ENCODE measurements at places on chromosomes 4 and X.

- no peak for DNase-seq
Measured at GRCh38 chr4:159526172-159526571, 423.3 kb downstream of the RAPGEF2 start.

DNA sequence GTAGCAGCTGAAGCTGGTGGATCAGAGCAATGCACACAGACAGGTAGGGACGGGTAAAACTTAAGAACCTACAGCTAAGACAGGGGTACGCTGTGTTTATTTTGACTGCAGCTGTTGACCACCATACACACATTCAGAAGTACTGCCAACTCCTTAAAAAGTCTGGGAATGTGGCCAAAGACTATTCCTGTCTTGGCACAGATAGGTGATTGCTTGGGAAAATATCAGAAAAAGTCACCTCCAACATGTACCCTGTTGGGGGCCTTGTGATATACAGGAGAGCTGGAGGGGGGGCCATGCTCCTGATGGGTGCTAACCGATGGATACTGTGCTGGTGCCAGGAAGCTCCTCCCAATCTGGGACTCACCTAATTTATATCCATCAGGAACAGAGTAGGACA, 121.2 kb downstream of the VCX2 start:
- no peak for DNase-seq

GRCh38 chr4:7793186-7793585, 146.5 kb downstream of the AFAP1 start:
- no peak for DNase-seq

GRCh38 chrX:2933125-2933900, 4.2 kb upstream of the ARSD start:
- no peak for DNase-seq

DNA sequence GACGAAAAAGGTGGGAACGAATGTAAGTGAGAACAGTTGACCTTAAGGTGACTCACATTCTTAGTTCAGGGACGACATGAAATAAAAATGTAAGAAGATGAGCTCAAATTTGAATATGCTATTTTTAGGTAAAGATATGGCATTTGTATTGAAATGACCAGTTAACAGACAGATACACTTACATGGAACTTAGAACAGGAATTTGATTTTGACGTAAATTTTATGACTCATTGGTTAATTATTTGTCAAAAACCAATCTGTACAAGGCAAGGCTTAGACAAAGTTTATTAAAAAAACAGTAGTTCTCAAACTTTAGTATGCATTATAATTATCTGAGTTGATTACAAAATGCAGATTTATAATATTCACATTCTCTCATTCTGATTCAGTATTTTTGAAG, 469.4 kb downstream of the CFAP47 start:
- DNase-seq = no peak

- DNase-seq = no peak
Measured at GRCh38 chr4:151887816-151888180, 127.0 kb upstream of the GATB start.

DNA sequence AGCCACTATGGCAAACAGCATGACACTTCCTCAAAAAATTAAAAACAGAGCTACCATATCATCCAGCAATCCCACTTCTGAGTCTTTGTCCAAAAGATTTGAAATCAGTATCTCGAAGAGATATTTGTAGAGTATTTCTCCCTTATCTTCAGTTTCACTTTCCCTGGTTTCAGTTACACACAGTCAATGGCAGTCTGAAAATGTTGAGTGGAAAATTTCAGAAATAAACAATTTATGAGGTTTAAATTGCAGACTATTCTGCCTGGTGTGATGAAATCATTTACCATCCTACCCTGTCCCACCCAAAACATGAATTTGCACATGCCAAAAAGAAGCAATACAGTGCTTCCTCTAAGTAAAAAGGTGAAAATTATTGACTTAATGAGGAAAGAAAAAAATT, 43.9 kb downstream of the NPY2R start:
- no peak for DNase-seq

DNA sequence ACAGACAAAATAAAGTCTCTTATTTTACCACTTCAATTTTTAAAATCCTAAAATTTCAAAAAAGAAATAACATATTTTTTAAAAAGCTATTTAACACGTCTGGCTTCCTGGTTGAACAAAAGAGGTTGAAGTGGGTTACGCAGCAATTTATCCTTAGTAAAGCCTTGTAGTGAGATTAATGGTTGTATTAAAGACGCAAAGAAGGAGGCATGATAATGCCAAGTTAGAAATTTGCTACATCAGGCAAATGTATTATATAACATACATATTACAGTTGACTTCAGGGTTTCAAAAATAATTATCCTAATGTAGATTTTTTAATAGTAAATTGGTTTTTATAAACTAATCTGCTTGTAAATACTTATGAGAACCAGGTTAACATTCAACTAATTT, 35.3 kb downstream of the ANKRD17 start:
- no peak for DNase-seq

GRCh38 chr4:173039617-173040577, 128.7 kb upstream of the GALNT7 start:
- no peak for DNase-seq

DNA sequence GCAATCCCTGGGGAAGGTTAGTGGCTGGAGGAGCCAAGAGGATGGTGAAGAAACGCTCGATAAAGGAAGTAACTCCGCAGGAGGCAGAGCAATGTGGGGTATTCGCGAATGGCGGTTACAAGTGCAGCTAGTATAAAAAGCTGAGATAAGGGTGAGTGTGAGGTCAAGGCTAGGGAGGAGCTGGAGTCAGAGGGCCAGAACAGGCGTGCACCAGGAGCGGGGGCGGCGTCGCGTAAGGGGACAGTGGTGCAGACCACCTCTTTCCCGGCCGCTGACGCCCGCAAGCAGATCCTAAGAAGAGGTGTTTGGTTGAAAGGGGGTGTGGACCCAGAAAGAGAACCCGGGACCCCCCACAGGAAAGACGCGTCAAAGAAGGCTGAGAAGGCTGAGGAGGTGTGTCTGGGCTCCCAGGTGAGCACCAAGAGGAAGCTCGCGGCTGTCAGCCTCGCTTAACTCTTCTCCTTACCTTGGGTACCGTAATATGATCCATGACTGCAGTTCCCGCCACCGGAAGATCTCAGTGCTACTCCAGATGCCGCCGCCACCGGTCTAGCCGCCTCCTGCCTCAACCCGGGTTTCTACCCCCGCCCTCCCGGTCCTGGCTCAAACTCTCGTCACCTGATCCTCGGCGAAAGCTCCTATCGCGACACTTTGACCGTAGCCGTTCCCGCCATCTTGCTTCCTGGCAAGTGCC, at the start of gene MTMR8:
Gene MTMR8 (minus strand): TSS at position 579 of the 694 bp plus-strand sequence. CDS start 89 bp downstream, at position 490.
- peak; percentile 60 for DNase-seq

DNA sequence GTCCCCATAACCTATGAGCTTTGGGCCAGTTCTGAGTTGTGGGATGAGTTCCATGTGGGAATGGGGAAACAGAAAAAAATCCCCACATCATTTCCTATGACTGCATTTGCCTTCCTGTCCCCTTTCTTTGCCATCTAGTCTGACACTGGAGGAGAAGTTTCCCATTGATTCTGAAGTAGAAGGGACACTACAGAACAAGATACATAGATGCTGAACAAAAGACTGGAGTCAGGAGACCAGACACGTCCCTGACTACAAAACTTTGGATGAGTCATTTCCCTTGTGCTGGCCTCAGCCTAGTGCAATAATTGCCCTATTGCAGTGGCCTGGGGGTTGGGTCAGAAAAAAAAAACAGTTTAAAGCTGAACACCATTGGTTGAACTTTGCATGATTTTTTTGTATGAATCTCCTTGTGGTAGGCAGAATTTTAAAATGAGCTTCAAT, 22.1 kb downstream of the BEX3 start:
- DNase-seq = no peak

DNA sequence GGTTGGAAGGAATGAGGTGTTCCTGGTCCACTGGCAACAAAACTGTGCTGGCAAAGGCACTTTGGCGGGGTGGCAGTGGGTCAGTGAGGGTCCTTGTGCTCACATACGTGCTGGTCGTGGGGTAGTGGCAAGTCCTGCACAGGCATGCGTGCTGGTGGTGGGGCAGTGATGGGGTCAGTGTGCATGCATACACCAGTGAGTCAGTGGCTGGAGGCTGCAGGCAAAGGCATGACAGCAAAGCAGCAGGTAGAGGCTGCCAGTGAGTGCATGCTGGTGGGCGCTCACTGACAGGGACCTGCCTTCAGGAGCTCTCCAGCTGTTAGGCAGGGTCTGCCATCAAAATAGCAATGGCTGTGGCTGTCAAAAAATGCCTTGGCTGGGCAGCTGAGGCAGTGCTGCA, 42.1 kb downstream of the TMPRSS11E start:
- DNase-seq = no peak

- DNase-seq = no peak
Measured at GRCh38 chr4:10765386-10765785, 80.8 kb upstream of the CLNK start.

DNA sequence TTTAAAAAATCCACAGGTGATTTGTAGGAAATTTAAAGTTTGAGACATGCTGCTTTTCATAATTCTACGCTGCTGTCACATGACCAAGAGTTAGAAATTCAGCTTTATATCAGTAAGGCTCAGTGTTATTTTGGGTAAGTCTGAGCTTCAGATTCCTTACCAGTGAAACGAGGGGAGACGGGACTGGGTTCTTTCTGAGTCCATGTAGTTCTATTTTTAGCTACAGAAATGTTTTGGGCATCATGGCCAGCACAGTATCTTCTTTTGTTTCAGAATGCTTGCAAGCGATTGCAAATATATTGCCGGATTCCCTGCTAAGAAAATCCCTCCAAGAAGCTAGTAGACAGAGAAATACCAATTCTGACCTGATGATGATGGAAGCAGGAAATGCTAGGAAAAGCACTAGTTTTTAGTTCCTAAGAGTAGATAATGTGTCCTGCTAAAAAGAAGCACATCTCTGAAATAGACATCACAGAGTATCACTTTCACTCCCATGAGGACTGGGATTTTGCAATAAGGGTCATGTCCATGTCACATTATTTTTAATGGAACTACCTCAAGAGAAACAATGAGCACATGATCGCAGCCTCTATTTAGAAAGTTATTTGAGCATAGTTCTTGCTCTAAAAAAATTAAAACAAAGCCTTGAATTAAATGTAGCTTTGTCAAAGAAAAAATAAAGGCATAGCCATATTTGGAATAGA, 10.9 kb downstream of the ATP1B4 start:
- no peak for DNase-seq

GRCh38 chrX:17788439-17788838, 51.1 kb downstream of the SCML1 start:
- no peak for DNase-seq

GRCh38 chr4:14177987-14178386, 550.5 kb upstream of the BOD1L1 start:
- no peak for DNase-seq

- DNase-seq = no peak
Measured at GRCh38 chr4:168188754-168189153, 96.4 kb downstream of the ANXA10 start.

GRCh38 chrX:138128027-138128671, 562.2 kb downstream of the ZIC3 start:
- DNase-seq = no peak

DNA sequence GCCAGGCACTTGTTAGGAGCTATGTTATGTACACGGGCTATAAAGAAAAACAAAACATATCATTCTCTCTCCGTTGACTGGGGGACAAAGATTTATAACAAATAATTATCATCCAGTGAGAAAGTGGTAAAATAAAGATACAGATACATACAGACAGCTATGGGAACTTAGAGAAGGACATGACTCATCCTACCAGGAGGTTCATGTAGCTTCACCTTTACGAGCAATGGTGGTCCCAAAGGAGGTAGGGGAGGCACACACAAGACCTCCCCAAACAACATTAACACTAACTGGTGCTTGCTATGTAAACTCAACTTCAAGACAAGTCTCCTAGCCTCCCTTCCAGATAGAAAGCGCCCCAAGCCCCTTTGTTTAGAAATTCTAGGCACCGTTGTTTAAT, 8.9 kb downstream of the AMBN start:
- no peak for DNase-seq

DNA sequence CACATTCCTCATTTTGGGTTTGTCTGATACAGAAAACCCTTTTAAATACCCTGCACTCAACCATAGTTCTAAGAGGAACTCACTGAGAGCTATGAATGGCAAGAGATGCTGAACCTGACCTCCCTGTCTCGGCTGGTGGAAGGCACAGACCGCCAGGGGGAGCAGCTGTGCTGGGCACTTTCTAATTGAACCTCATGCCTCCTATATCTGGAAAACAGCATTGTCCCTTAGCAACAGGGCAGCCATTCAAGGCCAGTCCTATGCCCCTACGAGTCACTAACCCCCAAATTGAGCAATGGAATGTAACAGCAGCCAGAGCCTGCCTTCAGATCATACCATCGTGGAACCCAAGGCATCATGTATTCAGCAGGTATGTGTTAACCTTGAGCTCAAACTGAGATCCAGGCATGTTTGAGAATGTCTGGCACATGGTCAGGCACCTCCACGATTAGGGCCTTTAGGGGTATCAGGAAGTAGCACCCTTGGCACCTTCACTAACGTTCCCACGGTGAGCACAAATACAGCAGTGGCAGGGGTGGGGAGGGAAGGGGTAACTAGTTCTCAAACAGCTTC, 5.1 kb downstream of the USP27X start:
- DNase-seq = peak; percentile 33

GRCh38 chr4:168474660-168475320, 5.5 kb downstream of the DDX60L start:
- no peak for DNase-seq

- no peak for DNase-seq
Measured at GRCh38 chr4:83731609-83732008, 195.7 kb downstream of the GPAT3 start.

DNA sequence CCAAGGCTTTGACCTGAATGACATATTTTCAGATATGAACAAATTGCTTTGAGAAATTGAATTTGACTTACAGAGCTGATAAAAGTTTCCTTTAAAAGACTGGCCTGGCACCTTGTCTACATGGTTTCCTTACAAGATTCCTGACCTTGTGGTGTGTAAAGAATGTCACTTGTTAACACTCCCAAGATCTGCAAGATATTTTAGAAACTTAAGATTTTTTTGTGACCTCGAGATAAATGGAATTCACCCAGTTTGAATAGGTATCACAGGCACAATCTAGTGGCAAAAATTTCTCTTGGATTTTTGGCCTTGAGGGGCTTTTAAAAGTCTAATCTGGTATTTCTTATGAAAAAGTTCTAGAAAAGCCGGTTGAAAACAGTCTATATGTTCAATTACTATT, 1568.9 kb upstream of the IGFBP7 start:
- no peak for DNase-seq

DNA sequence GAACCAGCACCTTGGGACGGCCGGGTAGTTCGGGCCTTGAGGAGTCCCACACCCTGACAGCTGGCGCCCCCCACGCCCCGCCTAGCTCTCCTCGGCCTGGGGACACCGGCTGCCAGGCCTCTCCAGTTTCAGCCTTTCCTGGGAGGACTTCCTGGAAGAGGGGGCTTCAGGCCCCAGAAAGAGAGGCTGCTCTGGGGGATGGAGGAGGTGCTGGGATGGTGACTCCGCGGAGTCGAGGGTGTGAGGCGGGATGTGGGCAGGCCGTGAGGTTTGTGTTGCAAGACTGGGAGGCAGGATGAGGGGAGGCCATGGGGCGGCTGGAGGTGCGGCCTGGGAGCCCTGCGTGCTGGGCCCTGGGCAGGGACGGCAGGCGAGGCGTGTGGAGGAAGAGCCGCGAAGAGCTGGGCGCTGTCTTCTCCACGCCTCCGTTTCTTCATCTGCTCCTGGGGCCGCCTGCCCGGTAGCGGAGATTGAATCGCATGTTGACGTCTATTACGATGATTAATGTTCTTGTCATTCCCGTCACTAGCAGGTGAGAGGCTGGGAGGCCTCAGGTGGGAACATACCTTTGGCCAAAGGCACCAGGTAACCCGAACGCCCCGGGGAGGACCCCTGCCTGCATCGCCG, 918 bp upstream of the FGFRL1 start:
- peak; percentile 58 for DNase-seq

All from stimulated activated CD4-positive, alpha-beta T cell treated with anti-CD3 and anti-CD28 coated beads, Interleukin-1b, Interleukin-23, amount 100 ng/mL, for 24 hours (primary cell).